Liver (tissue), 10 donors: ENCODE measurements at places on chromosomes 16 and 17. TPM values are rescaled to one million over a fixed set of nuclear protein-coding genes. Genes with fewer than 3 reads are reported as not detected.

GRCh38 chr16:12063435-12063834 lies 86.9 kb downstream of the SNX29 start:
- DNase-seq: no peak

DNA sequence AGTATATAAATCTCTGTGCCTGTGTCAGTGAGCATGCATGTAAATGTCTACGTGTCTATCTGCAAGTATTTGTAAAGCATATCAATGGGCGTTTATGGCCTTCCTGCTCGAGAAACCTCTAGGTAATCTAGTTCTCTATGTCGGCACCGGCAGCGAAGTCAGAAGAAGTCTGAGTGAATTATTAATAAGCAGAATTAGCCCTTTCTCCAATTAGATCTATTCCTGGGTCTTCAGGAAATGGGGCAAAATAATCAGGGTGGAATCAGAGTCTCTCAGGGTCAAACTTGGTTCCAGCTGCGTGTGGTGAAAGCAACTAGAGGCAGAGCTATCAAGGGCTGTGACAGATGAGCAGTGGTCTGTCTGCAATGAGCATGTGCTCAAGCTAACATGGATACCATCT lies at the start of gene C17orf78:
Gene C17orf78, plus strand, starts transcription at position 280 of the 400 bp plus-strand sequence. Its CDS starts 108 bp downstream, at position 388.
- DNase-seq: no peak

- DNase-seq: no peak
These were observed 2.9 kb downstream of the ZNF750 start for GRCh38 chr17:82836823-82837357.

- DNase-seq: no peak
These were observed 141.6 kb downstream of the HS3ST2 start for GRCh38 chr16:22955461-22956070.

NUDT7 gene
- polyA plus RNA-seq: 25.6 TPM

DNA sequence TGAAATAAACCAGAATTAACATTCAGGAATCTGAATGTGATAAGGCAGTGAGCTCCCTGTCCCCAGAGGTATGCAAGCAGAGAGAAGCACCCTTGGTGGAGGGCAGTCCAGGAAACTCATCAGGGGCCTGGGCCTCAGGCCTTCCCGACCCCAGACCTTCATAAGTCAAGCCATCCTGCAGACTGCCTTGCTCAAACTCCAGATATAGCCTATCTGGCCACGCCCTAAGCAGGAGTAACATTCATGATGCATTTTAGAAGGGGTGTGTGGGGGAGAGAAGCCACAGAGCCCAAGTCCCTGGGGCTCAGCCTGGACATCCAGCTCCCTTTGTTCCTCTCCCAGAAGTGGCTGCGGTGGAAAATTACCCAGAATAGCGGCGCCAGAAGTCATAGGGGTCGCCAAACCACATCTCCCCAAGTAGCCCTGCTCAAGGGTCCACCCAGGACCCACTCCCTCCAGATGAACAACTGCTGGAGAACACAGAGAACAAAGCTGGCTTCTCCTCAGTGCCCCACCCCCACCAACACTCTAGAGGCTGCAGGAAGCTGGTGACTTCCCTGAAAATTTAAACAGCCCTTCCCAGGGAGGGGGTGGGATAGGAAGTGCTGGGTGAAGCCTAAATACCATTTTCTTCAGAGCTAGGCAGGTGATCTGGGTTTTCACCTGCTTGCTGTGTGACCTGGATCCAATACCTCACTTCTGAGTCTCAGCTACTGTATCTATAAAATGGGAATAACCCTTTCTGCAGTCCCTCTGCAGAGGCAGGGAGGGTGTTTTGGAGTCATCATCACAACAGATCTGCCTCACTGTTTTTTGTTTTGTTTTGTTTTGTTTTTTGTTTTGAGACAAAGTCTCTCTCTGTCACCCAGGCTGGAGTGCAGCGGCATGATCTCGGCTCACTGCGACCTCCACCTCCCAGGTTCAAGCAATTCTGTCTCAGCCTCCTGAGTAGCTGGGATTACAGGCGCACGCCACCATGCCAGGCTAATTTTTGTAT lies 1.5 kb upstream of the SREBF1 start:
- DNase-seq: no peak

GRCh38 chr17:74795327-74796020 lies 19.3 kb upstream of the NAT9 start:
- no peak for DNase-seq

- no peak for DNase-seq
These were observed 17.6 kb upstream of the ABR start for GRCh38 chr17:1197379-1197778.

CD300A gene
- 2.2 TPM for polyA plus RNA-seq

MIS12 gene
- polyA plus RNA-seq: 6.2 TPM

DNA sequence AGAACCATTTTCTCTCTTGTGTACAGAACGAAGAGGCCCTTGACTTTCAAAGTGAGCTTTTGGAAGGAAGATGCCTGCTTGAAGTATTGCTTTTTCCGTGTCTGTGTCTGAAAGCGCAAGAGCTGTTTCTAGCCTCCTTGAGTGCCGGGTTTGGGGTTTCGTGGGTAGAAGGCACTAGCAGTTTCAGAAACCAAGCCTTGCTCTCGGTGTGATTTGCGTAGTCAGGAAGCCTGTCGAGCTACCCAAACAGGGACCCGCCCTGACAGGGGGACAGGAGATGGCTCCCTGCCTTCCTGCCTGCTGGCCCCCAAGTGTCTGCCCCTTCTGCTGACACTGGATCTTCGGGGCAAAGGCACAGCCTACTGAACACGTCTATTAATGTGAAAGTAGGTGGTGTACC lies 322.0 kb downstream of the MAF start:
- no peak for DNase-seq
